Activated naive CD8-positive, alpha-beta T cell treated with anti-CD3 and anti-CD28 coated beads, Interleukin-2, amount 50 U/mL, for 24 hours (primary cell): ENCODE measurements at places on chromosomes 5 and 9.

DNA sequence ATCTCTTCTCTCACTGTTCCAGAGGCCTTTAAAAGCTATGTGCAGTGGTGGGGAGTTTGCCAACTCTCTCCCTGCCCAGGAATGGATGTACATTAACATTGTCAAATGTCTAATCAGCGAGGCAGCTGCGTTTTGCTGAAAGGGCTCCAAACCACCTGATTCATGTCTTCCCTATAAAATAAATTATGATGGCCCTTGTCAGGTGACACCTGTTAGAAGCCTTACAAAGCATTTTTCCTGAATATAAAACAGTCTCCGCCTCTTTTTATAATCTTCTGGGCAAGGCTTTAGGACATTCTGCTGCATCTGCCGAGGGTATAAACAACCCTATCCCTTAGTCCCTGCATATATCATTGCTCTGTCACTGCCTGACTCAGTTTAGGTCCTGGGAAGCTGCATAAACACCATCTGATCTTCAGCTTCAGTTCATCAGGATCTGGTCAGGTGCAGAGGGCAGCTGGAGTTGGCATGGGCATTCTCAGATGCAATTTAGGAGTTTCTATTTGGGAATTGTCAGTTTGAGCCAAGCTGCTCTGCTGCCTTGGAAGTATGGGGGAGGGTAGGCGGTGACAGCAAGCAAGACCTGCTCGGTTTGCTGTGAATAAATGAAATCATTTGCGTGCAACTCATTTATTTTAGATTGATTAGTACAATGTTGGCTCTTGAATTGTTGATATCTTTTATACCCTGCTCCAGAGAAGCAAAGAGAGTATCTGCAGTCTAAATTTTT is 103.5 kb downstream of the ACER2 start:
- peaks cover 9% of the 10 kb centered on the region for H3K27me3 ChIP-seq
- H3K36me3 ChIP-seq = no peaks in the 10 kb centered on the region
- peaks cover 13% of the 10 kb centered on the region for H3K4me1 ChIP-seq
- H3K4me3 ChIP-seq = no peak overlapping the region

GRCh38 chr9:98502976-98503325 is 205.8 kb downstream of the GABBR2 start:
- no peaks in the 10 kb centered on the region for H3K4me1 ChIP-seq
- no peak overlapping the region for H3K4me3 ChIP-seq
- DNase-seq = no peak
- no peaks in the 10 kb centered on the region for H3K36me3 ChIP-seq
- peaks cover 14% of the 10 kb centered on the region for H3K27me3 ChIP-seq

DNA sequence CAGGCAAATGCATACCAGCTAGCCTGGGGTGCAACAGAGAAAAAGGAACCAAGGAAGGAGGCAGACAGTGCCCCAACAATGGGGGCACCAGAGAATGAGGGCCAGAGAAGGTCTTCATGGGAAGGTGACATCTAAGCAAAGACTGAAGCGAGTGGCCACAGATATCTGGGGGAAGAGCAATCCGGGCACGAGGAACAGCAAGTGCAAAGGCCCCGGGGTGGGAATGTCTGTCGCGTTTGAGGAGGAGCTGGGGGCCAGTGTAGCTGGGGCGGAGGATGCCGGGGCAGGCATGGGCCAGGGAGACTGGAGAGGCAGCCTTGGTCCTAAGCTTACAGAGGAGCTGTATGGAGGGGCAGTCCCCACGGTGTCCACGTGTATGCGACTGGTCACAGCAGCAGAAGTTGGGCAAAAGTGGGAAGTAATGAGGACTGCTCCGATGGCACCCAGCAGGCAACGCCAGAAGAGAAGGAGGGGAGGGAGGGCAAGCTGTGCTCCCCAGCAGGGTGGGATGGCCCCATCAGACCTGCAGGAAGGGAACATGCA is 19.1 kb downstream of the EEIG1 start:
- peaks cover 97% of the 10 kb centered on the region for H3K4me1 ChIP-seq
- peak overlapping the region; percentile 67 for H3K27ac ChIP-seq
- H3K36me3 ChIP-seq = peaks cover 4% of the 10 kb centered on the region
- no peak for DNase-seq
- H3K27me3 ChIP-seq = no peaks in the 10 kb centered on the region

DNA sequence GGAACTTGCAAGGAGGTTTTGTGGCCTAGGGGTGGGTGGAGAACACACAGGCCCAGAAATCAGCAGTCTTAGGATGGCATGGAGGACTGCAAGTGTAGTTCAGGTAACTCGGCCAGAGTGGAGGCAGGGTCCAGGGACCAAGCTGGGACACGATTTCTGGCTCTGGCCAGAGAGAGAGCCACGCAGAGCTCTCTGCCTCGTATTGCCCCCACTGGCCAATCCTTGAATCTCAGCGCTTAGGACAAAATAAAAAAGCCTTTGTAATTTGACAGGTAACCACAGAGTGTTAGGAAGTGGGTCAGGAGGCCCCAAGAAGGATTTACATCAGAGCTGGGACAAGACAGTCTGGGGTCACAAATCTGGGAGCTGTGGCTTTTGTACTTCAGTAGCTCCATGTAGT is 11.7 kb downstream of the MAP3K1 start:
- no peak for DNase-seq
- peaks cover 90% of the 10 kb centered on the region for H3K4me1 ChIP-seq
- H3K4me3 ChIP-seq = no peak overlapping the region
- H3K27me3 ChIP-seq = no peaks in the 10 kb centered on the region

DNA sequence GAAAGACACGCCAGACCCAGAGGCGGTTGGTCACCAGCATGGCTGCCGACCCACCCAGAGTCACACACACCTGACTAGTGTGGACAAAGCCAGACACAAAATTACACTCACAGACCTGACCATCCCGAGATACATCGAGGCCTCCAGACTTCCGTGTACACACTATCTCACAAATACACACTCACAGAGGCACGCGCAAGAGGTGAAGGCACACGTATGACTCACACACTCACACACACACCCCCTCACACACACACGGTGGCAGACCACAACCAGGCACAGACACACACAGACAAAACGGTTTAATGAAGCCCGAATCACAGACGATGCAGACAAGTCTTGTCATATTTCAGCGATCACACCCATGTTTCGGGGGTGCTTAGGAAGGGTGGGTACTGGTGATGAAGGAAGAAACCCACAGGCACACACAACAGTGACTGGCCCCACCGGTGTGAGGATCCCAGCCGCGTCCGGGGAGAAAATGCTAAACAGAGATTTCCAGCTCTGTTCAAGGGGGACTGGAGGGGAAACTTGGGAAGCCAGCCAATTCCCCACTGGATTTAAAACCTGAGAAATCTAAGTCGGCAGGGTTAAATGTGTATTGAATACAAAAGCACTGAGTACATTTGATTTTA is 51.3 kb downstream of the CRB2 start:
- no peaks in the 10 kb centered on the region for H3K36me3 ChIP-seq
- no peak for DNase-seq
- no peak overlapping the region for H3K27ac ChIP-seq
- no peak overlapping the region for H3K4me3 ChIP-seq
- peaks cover 3% of the 10 kb centered on the region for H3K4me1 ChIP-seq
- H3K27me3 ChIP-seq = no peaks in the 10 kb centered on the region

DNA sequence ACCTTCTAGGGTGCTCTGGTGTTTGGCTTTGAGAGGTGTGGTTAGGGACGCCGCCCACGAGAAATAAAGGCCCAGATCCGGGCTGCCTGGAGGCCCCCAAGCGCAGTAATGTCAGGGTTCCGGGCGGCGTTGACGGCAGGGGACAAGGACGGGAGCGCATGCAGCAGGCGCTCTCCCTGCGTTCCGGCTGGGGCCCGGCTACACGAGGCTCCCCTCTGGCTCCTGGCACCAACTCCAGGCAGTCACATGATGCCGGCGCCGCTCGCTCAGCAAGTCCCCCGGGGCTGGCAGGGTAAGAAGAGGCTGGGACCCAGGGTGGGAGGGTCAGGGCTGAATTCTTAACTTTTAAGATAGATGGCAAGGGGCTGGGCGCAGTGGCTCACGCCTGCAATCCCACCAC is 28.1 kb downstream of the UBTD2 start:
- no peaks in the 10 kb centered on the region for H3K27me3 ChIP-seq
- no peak overlapping the region for H3K27ac ChIP-seq
- H3K4me3 ChIP-seq = no peak overlapping the region
- H3K36me3 ChIP-seq = peaks cover 51% of the 10 kb centered on the region

DNA sequence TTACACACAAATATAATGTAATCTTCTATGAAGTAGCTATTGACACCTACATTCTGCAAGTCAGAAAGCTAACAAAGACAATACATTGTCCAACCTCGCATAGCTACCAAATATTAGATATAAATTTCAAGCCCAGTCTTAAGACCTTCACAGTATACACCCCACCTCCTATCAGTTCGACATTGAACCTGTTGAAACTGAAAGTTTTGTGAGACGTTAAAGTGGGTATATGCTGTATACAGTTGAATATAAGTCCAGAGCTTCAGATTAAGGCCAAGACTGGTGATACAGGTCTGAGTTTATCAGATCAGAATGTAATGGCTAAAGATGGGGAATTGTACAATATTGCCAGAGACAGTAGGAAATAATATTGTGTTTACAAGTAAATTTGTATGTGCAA is 489.3 kb upstream of the RORB start:
- DNase-seq = no peak
- H3K27me3 ChIP-seq = no peaks in the 10 kb centered on the region
- H3K36me3 ChIP-seq = no peaks in the 10 kb centered on the region
- no peak overlapping the region for H3K27ac ChIP-seq
- H3K4me3 ChIP-seq = no peak overlapping the region

DNA sequence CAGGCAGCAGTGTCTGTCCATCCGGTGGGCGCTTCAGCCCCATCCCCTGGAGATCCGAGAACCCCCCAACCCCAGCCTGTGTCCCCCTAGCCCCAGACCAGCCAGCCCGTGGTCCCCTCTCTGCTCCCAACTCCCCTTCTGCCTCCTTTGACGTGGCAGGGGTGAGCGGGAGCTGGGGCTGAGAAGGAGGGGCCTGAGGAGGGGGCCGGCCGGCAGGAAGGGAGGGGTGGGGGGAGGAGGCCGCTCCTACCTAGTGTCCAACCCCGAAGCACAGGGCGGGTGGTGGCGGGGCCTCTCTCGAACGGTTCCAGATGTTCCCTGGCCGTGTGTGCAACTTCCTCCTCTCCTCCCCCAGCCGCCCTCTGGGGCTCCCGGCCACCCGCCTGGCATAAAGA is 31.0 kb downstream of the GOLGA2 start:
- DNase-seq = no peak
- peaks cover 16% of the 10 kb centered on the region for H3K4me1 ChIP-seq
- H3K27ac ChIP-seq = no peak overlapping the region

- no peaks in the 10 kb centered on the region for H3K36me3 ChIP-seq
- no peak overlapping the region for H3K27ac ChIP-seq
- H3K4me1 ChIP-seq = no peaks in the 10 kb centered on the region
- no peak overlapping the region for H3K4me3 ChIP-seq
Measured at GRCh38 chr9:36818965-36819870, 214.8 kb downstream of the PAX5 start.

DNA sequence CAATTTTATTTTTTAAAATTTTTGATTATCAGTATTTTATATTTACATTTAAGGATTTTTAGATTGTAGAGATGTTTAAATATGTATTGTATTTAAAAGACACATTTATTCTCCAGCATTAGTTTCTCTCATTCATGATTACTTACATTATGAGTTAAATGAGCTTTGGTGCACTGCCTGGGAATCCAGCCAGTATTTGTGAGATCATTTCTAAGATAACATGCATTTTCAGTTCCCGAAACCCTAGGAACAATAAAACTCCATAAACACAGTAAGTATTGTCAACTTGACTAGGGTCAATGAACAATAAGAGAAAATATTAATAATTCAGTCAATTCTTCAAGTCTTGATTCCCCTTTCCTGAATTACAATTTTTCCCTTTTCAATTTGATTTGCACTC is 403.3 kb downstream of the PLK2 start:
- H3K4me3 ChIP-seq = no peak overlapping the region
- H3K27ac ChIP-seq = no peak overlapping the region
- no peaks in the 10 kb centered on the region for H3K4me1 ChIP-seq
- H3K36me3 ChIP-seq = no peaks in the 10 kb centered on the region
- H3K27me3 ChIP-seq = no peaks in the 10 kb centered on the region

GRCh38 chr5:44387406-44387805 is 1.8 kb downstream of the FGF10 start:
- no peak overlapping the region for H3K4me3 ChIP-seq
- H3K27me3 ChIP-seq = peaks cover 43% of the 10 kb centered on the region
- H3K36me3 ChIP-seq = no peaks in the 10 kb centered on the region
- no peak for DNase-seq
- peaks cover 8% of the 10 kb centered on the region for H3K4me1 ChIP-seq
- no peak overlapping the region for H3K27ac ChIP-seq

GRCh38 chr5:6545036-6545693 is 87.7 kb downstream of the NSUN2 start:
- no peaks in the 10 kb centered on the region for H3K36me3 ChIP-seq
- DNase-seq = no peak
- H3K4me3 ChIP-seq = no peak overlapping the region
- H3K4me1 ChIP-seq = no peaks in the 10 kb centered on the region
- H3K27ac ChIP-seq = no peak overlapping the region
- peaks cover 4% of the 10 kb centered on the region for H3K27me3 ChIP-seq

- no peak for DNase-seq
- no peaks in the 10 kb centered on the region for H3K36me3 ChIP-seq
Measured at GRCh38 chr5:107085572-107085971, 585.2 kb downstream of the EFNA5 start.

GRCh38 chr9:88528080-88528790 is 6.7 kb upstream of the NXNL2 start:
- peaks cover 5% of the 10 kb centered on the region for H3K4me1 ChIP-seq
- no peak overlapping the region for H3K4me3 ChIP-seq
- H3K36me3 ChIP-seq = no peaks in the 10 kb centered on the region
- no peak for DNase-seq
